ENCODE measurements at places on chromosomes 4 and X. TPM values are rescaled to one million over a fixed set of nuclear protein-coding genes. Genes with fewer than 3 reads are reported as not detected.

EVC2 gene
- 12.9 TPM for total RNA-seq

CC2D2A gene
- total RNA-seq, result 23.2 TPM

NAAA gene
- total RNA-seq, result 41.0 TPM

STK32B gene
- total RNA-seq, result 3.3 TPM

NHS gene
- 1.2 TPM for total RNA-seq
